NCI-H460 (cell line): ENCODE measurements at places on chromosomes 3 and 15. TPM values are rescaled to one million over a fixed set of nuclear protein-coding genes. Genes with fewer than 3 reads are reported as not detected.

- DNase-seq = no peak
Measured at GRCh38 chr3:98786364-98787006, 23.3 kb downstream of the ST3GAL6 start.

DNA sequence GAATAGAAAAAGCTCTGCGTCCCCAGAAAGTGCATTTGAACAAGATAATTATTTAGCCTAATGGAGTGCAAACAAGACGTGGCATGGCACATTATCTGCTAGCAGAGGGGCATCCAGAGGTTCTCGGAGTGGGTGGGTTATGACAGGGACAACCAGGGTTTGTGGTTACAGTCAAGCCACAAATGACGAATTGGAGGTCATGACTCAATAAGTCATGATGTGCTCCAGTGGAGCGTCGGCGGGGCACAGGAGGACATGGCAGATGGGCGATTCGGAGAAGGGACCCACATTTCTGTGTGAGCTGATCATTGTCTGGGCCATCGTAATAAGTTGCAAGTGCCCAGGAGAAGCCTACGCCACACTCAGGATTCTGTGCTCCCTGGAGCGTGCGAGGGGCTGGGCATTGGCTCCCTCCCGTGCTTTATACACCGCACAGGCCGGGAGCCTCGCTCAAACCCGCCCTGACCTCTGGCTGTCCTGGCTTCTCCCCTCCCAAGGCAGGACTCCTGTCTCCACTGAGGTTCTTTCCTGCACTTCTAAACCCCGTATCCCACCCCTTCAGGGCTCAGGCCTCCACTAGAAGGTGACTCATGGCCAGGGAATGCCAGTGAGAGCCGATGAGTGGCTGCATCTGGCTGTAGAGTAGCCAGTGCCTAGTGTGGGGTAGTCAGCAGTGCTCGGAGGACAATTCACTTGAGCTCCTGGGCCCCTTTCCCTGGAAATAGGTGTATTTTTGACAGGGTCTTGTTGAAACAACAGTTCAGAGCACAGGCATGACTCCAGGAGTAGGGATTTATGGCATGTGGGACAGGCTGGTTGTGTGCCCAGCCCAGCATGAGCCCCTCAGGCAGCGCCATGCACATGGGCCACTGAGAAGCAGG lies 67.4 kb downstream of the GRIP2 start:
- no peak for DNase-seq

- DNase-seq = no peak
Measured at GRCh38 chr3:66662894-66663293, 162.1 kb upstream of the LRIG1 start.

C3orf22 gene
- not detected in 2 replicates for total RNA-seq

GPR149 gene
- not detected in 2 replicates for total RNA-seq

- DNase-seq = no peak
Measured at GRCh38 chr3:58342676-58343075, 10.0 kb downstream of the PXK start.

DNA sequence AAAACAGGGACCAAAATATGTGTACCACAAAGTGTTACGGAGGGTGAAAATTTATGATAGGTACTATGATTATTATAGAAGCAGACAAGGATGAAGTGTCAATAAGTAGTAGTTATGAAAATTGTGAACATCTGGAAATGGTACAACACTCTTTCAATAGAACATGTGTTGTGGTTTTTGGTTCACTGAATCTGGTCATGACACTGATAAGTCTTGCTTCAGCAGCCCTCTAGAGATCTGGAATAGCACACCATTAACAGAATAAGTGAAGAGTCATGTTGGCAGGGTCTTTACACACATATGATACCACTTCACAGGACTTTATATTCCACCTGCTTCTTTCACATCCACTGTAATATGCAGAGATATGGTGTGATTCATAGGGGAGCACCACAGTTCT lies 985.2 kb upstream of the SEMA6D start:
- DNase-seq = no peak

DNA sequence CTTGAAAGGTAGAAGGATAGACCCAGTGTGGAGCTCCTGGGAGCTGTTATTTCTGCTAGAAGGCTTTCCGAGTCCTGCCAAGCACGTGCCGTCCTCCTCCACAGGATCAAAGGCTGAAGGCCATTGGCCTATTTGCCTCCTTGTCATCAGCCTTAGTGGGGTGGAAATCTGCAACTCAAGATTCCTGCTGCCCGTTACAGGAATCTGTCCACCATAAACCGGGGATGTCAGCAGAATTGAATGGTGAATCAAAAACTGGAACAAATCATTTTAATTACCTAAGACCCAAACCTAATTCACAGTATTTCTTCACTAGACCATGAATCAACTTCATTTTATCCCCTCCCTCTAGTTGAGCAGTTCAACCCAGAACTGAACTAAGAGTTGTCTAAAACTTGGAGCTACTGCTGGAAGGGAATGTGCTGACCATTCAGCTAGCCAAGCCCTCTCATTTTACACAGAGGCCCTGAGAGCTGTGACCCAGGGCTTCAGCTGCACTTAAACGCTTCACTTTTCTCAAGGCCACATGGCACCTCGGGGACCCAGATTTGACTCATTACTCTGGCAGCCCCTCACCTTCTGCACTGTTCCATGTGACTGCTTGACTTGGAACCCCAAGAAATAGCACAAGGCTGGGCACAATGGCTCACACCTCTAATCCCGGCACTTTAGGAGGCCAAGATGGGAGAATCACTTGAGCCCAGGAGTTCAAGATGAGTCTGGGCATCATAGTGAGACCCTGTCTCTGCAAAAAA lies 36.8 kb upstream of the KIF23 start:
- no peak for DNase-seq
